GM04504 (cell line): ENCODE measurements at places on chromosomes 2 and 18.

- no peak for DNase-seq
Observed at GRCh38 chr18:26008619-26009018, 81.8 kb downstream of the SS18 start.

- peak; percentile 51 for DNase-seq
Observed at GRCh38 chr18:76528477-76529432, 33.7 kb upstream of the ZNF516 start.

DNA sequence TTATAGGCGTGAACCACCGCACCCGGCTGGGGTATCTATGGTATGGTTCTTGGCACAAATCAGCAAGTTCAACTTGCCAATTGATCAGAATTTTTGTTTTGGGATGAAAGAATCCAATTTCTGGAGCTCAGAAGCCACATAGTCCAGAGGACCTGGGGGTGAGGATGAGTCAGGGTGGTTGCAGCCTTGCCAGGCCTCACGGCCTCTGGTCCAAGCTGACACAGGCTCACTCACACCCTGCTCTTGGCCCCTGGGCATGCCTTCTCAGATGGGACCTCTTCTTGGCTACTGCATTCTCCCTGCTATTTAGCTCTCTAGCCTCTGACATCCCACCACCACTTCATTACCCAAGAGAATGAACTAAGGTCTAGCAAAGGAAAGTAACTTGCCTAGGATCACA lies 16.3 kb downstream of the CAPG start:
- no peak for DNase-seq

- no peak for DNase-seq
Observed at GRCh38 chr2:63681896-63682295, 93.1 kb downstream of the MDH1 start.

DNA sequence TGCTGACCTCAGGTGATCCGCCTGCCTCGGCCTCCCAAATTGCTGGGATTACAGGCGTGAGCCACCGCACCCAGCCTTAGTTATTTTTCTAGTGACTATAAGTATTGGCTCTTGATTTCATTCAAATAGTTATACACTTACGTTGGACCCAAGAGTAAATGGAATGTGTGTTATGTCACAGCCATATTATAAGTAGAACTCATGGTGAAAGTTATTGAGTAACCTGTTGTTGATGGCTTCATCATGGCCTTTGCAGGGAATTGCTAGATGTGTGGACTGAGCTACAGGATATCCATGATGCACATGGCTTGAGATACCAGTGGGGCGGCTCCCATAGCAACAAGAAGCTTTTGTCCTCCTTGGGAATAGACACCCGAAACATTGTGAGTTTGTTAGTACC lies 44.7 kb downstream of the AFTPH start:
- no peak for DNase-seq

GRCh38 chr2:118665784-118666529 lies 181.5 kb downstream of the EN1 start:
- DNase-seq, result no peak

- DNase-seq, result peak; percentile 28
Observed at GRCh38 chr2:20381457-20381856, 30.8 kb upstream of the PUM2 start.

- no peak for DNase-seq
Observed at GRCh38 chr2:200052627-200053026, 97.2 kb downstream of the MAIP1 start.

DNA sequence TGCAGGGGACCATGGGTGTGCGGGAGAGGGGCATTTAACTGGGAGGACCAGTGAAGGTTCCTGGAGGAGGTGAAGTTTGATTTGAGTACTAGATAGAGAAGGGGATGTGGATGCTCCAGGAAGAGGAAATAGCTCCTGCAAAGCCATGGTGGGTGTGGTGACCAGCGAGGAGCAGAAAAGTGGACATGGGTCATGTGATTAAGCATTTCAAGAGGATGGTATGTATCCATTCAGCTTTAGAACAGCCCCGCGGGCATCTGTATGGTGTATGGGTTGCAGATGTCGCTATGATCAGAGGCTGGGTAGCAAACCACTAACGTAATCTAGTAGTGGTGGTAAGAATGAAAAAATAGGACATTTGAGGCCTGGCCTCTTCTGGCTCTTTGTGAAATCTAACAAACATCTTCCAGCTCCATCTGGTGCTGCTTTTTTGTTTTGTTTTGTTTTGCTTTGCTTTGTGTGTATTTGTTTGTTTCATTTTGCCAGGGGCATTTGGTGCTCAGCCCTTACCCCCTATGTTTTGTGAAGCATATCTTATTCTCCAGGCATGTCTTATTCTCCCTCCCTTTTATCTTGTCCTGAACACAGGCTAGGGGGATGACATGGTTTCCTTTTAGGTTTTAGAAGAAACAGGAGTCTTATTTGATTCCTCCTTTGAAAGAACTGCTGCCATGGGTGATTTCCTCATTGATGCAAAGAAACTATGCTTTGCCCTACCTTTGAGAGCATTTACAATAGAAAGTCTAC lies 226.1 kb downstream of the LRRTM1 start:
- DNase-seq, result no peak

DNA sequence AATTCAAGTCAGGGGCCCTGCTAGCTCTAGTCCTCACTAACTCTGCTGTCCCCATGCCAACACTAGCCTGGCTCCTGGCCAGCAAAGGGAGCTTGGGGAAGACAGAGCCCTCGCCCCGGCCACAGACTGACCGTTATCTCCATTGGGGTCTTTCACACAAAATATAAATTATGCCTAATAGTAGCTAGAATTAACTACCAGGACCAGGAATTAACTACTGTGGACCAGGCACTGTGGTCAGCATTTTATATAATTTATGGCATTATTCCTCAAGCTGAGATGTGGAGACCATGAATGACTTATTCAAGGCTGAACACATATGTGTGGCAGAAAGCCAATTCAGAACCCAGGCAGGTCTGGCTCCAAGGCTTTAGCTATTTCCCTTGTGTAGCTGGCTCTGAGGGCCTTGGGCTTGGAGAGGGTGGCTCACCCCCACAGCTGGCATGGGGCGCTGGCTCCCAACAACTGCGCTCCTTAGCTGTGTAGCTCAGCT lies 49.2 kb downstream of the CELF4 start:
- DNase-seq, result no peak

DNA sequence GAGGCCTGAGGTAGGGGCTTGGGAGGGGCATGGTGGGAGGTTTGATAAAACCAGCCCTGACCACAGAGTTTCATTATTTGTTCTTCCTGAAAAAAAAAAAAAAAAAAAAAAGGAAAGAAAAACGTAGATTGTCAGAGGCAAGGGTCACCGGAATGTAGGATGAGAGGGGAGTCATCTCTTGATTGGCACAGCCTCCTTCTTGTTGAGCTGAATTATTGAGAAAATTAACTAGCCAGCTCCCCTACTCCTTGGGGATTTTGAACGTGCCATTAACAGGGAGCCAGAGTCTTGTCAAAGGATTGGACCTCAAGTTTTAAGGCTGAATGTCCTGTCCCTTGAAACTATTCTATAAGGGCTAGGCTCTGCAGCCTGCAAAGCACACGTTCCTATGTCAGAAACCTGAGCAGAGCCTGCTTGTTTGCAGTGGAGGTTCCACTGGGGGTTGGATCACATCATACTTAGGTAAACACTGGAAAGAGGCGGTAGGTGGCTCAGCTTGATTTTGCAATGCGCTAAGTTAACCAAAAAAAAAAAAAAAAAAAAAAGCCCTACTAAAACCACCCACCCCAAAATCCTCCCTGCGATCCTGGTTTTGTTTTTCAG lies 2.3 kb downstream of the INHBB start:
- no peak for DNase-seq

GRCh38 chr2:77336013-77336412 lies 186.2 kb downstream of the LRRTM4 start:
- no peak for DNase-seq

GRCh38 chr2:100021791-100022340 lies 120.5 kb downstream of the AFF3 start:
- DNase-seq, result no peak
